ENCODE measurements at places on chromosomes 5 and 9.

DNA sequence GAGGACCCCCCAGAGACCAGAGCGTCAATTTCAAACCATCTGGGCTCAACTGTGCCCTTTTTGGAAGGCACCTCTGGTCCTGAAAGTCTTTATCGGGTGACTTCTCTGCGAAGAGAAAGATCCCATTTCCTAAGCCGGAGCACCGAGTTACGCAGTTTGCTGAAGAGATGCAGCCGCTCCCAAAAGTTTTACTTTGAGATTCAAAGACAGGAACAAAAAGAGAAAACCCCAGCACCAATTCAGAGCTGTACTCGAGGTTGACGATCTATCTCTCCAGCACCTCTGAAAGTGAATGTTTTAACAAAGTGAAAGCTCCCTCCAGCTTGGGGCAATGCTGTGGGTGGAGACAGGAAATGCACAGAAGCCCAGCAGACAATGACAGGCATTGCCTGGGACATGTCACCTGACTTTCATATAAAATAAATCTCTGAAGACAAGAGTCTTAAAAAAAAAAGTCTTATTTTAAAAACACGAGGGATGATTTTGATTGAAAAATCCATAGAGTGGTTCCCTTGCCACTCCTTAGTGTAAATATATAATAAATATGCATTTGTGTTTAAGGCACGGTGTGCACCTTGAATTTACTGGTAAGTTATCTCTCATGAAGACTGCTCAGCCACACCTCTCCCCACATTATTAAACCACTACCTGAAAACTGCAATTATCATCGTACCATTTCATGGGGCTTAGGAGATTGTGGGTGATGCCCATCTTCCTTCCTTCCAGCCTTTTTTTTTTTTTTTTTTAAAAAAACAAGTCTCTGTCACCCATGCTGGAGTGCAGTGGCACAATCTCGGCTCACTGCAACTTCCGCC, 79.9 kb downstream of the FNBP1 start:
- no peak for DNase-seq

DNA sequence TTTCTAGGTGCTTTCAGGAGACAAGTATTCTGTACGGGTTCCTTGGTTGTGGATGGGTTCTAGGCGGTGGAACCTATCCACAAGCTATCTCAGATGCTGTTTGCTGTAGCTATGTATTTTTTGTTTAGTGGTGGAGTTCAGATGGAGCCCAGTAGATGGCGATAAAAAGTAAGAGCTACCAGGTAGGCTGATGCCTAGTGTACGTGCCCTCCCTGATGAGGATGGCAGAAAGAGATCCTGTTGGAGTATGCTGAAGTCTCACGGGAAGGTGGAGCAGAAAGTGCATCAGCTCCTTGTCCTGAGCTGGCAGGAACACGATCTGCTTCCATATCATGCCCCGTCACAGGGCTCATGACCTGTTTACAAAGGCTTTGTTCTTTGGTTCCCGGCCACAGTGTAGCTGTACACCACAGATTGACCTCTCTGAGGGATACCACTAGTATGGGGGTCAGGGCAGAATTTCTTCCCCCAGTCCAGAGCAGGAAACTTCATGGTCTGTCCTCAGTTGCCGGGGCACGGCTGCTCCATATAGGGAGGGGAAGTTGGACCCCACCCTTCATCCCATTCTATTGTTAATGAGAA, 12.6 kb upstream of the UGT3A2 start:
- DNase-seq = no peak

- DNase-seq = no peak
Observed at GRCh38 chr5:158561562-158562190, 538.0 kb downstream of the EBF1 start.

DNA sequence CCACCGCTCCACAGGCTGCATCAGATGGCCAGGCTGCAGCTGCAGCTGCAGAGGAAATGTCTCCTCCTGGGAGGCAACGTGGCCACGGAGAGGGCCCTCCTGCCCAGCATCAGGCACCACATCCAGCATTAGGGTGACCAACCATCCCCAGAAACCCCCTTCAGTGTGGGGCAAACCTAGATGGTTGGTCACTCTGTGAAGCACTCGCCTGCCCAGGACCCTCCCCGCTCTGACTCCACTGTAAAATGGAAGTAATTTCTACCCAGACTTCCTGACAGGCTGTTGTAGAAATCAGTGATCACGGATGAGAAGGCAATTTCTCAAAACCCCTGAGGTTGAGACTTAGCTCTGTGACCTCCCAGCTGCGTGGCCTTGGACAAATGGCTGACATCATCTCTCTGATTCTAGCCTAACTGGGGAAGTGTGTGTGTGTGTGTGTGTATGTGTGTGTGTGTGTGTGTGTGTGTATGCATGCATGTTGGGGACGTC, 31.6 kb downstream of the B4GALT1 start:
- no peak for DNase-seq

DNA sequence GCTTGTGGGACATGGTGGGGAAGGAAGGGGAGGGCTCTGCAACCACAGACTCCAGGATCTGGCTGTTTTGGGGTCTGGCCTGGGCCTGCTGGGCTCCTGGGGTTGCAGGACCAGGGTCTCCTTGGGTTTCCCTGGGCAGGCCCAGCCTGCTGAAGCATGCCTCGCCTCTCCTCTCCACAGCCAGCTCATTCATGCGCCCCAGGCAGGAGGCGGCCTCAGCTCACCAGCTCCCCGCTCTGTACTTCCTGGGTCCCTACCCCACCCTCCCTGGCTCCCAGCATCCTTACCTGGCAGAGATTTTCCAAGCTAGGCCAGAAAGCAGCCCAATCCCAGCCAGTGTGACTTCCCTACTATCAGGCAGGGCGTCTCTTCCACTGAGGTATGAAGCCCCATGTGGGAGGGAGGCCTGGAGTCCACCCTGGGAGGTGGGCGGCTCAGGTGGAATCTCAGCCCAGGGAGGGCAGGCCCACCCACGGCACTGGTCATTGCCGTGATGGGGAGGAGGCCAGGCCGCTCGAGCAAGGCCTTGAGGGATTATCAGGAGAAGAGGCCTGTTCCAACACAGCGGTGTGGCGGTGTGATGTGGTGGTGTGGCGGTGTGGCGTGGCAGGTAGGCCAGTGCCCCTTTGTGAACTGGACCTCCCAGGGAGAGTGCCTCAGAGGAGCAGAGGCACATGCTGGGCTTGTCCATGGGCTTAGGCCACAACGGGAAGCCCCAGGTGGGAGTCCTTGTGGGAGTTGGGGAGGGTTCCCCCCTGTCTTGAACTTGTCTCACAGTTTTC, 103.4 kb downstream of the DAB2IP start:
- no peak for DNase-seq

DNA sequence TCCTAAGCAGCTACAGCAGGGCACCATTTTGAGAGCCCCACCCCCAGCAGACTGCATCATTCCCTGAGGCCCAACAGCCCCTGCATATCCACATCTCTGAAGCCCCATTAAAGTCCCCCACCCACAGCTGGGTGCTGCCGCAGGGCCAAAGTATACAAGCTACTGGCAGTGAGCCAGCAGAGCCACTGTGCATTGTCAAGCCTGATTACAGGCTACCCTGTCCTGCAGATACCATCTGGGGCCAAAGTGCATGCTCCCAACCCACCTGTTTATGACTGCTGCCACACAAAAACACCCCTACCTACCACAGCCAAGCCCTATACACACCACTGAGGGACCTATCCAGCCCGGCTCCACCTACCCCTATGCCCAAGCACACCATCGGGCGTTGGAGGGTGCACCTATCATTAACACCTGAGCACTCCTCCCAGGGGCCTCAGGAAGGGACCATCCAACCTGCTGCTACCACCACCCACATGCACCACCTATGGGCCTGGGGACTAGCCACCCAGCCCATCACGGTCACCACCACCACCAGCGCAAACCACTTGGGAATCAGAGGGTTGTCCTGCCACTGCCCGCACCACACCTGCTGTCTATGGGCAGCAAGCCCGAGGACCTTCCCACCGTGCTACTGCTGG, 105.0 kb downstream of the PLPP1 start:
- no peak for DNase-seq
